ENCODE measurements at places on chromosomes 7 and 10.
A peak's percentile ranks its signal among the peaks of the same experiment; 100 is the strongest.

DNA sequence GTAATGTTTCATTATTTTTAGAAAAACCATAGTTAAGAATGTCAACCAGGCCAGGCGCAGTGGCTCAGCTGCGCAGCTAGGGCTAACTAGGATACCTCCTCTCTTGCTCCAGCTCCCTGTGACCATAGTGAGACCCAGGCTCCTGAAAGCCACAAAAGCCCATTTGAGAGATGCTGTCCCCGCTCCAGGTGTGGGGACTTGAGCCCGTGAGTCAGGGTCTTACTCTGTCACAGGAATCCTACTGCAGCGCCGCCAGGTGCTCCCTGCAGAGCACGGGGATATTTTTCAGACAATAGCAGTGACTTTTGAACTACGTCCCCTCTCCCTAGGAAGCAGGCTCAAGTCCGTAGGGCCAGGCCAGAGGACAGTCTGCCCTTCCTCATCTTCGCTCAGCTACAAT is 75.6 kb upstream of the NRBF2 start:
- no peak for DNase-seq

DNA sequence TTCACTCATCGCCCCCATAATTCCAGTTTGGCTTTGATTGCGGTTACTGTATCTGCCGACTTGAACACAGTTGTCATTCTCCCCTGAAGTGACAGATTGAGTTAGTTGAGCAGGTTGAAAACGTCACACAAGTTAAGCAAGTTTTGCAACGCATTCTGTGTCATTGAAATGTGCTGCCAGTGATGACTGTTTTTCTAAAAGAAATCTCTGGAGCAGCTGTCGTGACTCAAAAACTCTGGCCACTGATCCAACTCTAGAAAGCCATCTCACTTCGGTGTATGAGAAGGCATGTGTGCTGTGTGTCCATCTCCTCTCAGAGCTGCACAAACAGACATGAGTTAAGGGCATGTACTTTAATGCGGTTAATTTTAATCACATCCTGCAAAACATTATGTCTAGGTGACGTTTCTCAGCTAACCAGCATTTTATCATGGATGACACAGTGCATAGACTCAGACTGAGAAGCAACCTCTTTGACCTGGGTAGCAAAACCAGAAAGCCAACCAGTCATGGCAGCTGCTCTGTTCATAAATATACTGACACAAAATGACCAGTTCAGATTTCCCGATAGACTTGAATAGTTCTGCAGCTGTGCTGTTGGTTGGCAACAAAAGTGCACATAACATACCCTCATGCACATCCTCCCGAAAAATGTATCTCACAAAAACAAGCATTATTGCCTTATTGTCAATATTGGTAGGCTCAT is 69.3 kb downstream of the CSTF2T start:
- no peak for DNase-seq

- no peak for DNase-seq
These were observed 856 bp downstream of the SSMEM1 start for GRCh38 chr7:130208516-130208915.

- DNase-seq, result no peak
These were observed 77.5 kb upstream of the FAM171A1 start for GRCh38 chr10:15448598-15448997.

DNA sequence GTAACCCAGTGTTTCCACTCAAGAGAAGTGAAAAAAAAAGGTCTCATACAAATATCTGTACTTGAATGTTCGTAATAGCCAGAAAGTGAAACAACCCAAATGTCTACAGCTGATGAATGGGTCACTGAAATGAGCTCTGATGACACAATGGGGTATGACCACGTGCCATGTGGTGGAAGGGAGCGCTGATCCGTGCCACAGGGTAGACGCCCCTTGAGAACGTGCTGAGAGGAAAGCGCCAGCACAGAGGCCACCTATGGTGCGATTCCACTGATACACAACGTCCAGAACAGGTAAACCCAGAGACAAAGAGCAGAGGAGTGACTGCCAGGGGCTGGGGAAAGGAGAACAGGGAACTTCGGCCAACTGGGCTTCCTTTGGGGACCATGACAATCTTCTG is 50.3 kb downstream of the MAD1L1 start:
- DNase-seq, result no peak

- no peak for DNase-seq
These were observed 467.8 kb downstream of the ARL4A start for GRCh38 chr7:13155188-13155587.

GRCh38 chr7:155353256-155353897 is 55.7 kb downstream of the INSIG1 start:
- DNase-seq, result no peak

- DNase-seq, result no peak
These were observed 22.9 kb downstream of the DLD start for GRCh38 chr7:107913851-107914250.

DNA sequence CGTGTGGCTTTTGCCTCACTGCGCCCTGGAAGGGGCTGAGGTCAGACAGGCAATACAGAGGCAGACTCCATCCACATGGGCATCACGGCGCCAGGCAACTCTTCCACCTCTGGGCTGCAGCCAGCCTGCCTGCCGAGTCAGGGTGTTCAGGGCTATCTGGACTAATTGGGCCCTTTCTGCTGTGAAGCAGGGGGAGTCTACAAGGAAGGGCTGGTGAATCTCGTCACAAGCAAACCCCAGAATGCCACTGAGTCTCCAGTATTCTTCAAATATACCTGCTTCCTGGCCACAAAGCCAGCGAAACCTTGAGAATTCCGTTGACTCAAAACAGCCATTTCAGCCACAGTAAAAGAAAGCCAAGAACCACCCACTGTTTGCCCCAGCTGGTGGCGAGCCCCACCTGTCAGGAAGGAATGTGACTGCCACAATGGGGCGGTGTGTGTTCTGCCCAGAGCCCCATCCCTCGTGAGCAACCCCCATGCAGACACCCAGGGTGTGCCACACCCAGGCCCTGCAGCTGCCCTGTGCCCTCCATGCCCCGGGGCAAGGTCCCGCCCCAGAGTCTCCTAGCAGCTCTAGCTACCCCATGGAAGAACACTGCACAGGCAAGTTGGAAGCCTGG is 117.3 kb downstream of the FAM53B start:
- DNase-seq, result no peak

DNA sequence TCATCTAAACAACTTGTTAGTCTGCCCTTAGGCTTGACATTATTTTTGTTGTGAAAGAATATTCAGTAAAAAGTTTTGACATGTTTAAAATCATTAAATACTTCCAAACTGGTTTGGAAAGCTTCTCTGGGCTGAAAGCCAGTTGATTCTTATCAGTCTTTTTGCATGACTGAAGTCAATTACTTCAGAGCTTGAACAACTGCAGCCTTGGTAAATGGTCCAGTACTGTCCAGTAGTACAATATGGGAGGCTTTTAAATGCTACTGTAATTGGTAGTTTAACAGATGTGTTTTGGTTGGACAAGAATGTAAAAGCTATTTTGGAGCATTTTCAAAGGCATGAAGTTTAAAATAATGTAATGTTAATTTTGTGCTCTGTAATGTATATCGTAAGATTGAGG is 103.4 kb downstream of the SDK1 start:
- no peak for DNase-seq

- no peak for DNase-seq
These were observed 42.0 kb upstream of the RHOBTB1 start for GRCh38 chr10:60985951-60986350.

- no peak for DNase-seq
These were observed 68.8 kb upstream of the ABLIM1 start for GRCh38 chr10:114726820-114727271.

DNA sequence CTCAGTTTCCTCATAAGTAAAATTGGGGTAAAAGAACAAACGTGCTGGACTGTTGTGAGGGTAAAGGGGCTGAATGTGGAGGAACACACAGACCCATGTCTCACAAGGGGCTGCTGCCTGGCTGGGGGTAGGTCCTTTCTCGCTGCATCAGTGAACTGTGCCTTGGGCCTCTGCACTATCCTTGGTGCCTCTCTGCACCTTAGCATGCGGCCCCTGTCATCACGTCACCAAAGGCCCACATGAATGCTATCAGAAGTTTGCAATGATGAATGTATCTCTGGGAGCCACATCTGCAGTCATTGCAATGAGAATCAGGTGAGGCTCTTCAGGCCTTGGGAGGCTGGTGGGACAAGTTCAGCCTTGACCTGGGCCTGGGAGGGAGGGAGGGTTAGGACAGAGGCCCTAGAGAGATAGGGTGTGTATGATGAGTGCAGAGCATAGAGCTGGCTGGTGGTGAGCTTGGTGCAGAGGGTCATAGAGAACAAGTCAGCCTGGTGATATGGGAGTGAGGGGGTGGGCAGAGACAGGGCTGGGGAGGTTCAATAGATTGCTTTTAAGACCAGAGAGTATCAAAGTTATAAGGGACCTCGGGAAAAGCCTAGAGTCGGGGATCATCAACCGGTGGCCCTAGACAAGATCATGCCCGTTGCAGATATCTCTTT is 308.4 kb downstream of the RPS24 start:
- DNase-seq, result no peak

GRCh38 chr7:155057076-155057475 is 13.0 kb upstream of the HTR5A start:
- DNase-seq, result no peak

DNA sequence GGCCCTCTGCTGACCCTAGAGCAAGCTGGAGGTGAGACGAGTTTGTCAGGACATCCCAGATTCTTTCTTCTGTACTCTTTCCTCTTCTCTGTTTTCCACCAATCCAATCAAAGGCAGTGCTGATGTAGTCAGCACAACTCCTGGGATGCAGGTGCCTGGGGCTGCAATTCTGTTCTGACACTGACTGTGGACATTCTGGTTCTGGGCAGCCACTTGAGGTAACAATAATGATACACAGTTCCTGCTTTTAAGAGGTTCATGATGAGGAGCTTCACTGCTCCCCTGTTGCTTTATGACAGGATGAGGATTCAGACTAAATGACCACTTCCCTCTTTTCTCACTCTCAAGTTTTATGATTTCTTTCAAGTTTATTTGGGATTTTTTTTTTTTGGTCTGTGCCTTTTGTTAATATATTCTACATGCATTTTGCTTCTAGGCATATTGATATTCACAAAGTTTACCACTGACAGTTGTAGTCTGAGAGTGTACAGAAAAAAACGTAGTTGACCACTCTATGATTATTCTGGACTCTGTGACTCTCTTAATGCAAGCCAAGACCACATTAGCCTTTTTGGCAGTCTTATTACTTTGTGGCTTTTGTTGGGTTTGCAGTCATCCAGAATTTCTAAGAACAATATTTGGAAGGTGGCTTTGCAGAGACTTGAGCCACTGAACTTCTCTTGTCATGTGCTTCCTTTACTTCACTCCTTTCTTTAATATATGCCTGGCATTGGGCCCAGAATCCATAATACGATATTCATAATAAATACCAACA is 247.6 kb downstream of the AUTS2 start:
- DNase-seq, result no peak

GRCh38 chr10:125401462-125401861 is 241.1 kb upstream of the CTBP2 start:
- DNase-seq, result no peak

GRCh38 chr10:58089739-58090138 is 178.0 kb downstream of the IPMK start:
- DNase-seq, result no peak

GRCh38 chr7:65812281-65812680 is 60.6 kb upstream of the VKORC1L1 start:
- no peak for DNase-seq

- DNase-seq, result no peak
These were observed 758.0 kb downstream of the TYW1 start for GRCh38 chr7:67754651-67755050.

DNA sequence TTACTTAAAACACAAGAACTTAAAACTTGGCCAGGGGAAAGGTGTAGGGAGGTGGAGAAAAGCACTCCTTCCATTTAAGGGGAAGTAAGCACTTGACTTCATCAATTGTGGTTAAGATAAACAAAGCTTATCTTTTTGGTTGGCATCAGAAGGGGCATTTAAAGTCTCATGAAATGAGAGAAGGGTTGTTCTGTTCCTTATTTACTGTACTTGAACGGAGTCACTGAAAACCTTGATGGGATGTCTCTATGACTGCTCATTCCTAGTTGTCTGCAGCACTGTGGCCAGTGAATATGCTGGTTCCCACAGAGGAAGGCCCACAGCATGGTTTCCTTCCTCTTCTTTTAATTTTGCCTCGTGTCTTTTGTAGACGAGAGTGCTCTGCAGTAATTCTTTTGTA is 229.3 kb downstream of the AUTS2 start:
- no peak for DNase-seq

DNA sequence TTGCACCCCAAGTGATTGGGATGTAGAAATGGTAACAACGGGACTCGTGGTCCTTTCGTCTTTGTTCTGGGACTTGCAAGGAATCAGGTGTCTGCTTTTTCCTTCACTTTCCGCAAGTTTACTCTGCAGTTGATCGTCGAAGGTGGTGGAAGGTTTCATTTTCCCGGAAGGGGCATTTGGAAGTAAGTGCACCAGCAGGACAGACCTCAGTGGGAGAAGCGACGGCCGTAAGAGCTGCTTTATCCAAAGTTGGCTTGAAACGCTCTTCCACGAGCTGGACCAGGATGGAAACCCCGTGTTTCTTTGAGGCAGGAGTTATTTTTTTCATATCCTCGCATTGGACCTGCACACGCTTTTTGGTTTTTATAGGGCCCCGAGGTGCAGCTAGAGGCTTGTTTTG is 1.2 kb downstream of the BRI3 start:
- DNase-seq, result no peak

GRCh38 chr7:128453836-128454804 is 1.6 kb upstream of the HILPDA start:
- DNase-seq, result peak; percentile 45

- no peak for DNase-seq
These were observed 97.5 kb downstream of the RPS24 start for GRCh38 chr10:78130966-78131710.

DNA sequence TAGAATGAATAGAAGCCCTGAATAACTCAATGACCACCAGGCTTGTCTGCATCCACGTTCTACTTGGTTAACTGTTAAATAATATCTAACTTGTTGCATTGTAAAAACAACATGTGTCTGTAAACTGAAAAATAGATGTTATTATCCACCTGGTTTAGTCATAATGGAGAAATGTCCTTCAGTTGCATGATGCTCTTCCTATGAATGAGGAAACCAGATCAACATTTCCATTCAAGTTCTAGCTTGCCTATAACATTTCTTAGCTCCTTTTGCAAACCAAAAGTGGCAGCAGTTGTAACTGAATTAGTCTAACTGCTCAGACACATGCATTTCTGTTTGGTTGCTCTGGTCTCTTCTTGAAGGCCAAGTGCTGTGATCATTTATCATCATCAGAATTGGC is 62.9 kb upstream of the BET1 start:
- no peak for DNase-seq

DNA sequence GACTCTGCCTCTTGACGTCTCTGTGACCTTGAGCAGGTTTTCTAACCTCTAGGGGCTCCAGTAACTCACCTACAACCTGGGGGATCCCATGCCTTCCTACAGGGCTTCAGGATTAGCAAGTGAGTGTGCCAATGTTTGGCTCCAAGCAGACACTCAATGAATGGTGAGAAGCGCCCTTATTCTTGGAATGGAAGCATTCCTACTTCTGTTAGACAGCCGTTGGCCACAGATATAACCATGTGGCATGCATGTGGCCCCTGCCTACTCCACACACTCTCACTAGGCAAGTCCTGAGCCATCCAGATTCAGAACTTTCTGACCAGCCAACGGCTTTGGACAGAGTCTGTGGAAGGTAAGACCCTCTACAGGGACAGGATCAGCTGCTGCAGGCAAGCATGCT is 108.9 kb upstream of the LYZL2 start:
- DNase-seq, result no peak
